Activated CD4-positive, alpha-beta T cell treated with anti-CD3 and anti-CD28 coated beads, Interleukin-2, amount 10 ng/mL, durations not matched to agents 7 days and 5 days (primary cell): ENCODE measurements at places on chromosomes 1 and 21.

GRCh38 chr1:68448365-68448764 is 1.4 kb downstream of the RPE65 start:
- no peak for DNase-seq

- DNase-seq = no peak
Observed at GRCh38 chr1:168957818-168958217, 148.7 kb upstream of the ATP1B1 start.

DNA sequence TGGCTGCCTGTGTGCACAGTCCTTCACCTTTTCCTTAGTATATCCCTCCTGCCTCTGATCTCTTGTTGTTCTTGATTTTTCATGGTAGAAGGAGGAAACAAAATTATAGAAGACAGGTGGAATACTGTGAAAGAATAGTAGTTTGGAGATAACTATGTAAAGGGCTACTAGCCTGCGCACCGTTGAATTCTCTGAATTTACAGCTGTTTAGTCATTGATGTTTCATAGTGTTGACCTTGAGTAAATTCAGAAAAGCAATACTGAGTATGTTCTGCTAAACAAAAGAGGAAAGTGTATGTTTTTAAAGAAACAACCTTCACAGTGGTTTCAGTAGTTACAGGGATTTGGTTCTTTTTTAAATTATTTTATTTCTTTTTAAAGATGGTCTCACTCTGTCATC is 18.1 kb downstream of the CAMTA1 start:
- no peak for DNase-seq

GRCh38 chr1:151668090-151668489 is 48.5 kb downstream of the CELF3 start:
- DNase-seq = no peak
